ENCODE measurements at places on chromosomes 6 and 20.

- DNase-seq: no peak
These were observed 205.8 kb upstream of the SSTR4 start for GRCh38 chr20:22829356-22829755.

DNA sequence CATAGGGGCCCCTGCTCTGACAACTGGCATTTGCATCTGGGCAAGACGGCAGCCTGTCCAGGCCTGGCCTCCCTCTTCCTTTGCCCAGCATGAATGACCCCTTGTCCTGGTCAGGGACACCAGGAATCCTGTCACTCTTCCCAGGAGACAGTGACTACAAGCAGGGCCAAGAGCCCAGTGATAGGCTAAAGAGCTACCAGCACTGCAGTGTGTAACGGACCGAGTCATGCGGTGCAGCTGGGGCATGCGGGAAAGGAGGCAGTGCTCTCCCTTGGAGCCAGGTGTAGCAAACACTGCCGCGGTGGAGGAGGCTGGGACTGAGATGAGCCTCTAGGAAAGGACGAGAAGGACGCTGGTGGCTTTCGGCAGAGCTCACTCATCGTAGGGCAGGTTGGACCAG is 38.7 kb upstream of the DSP start:
- DNase-seq: no peak

DNA sequence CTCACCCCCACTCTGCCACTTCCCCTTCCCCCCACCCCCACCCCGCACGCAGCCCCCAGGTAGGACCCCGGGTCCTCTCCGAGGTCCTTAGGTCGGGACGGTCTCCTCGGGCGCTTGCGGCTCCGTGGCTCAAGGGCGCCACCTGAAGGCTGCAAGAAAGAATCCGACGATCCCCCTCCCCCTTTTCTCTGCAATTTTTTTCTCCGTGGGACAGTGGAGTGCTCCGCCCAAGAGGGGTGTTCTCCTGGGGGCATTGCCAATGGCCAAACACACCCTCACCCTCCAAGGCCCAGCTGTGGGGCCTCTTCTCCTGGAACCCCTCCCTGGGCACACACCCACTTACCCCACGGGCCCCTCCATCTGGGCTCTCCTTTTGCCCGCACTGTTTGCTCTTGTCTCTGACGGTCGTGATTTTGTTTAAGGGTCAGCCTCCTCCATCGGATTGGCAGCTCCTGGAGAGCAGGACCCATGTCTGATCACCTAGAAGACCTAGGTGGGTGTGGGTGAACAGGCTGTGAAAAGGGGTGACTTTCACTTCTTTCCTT is 1.1 kb upstream of the TMEM74B start:
- DNase-seq: no peak

DNA sequence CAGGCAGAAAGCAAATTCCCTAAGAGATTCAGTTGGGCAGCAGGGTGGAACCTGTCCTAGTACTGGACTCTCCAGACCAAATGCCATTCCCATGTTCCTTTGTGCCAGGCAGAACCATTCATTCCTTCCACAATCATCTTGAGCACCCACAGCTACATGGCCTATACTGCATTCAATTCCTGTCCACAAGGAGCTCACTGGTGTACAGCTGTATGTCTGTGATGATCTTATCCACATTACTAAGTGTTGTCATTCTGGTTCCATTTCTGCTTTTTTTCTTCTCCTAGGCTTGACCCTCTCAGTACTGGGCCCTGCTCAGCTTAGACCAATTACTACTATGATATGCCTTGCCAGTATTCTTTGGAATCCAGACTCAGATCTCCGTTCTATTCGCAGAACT is 27.5 kb downstream of the MAN1A1 start:
- DNase-seq: no peak

- DNase-seq: no peak
These were observed 30.7 kb upstream of the ANGPT4 start for GRCh38 chr20:946826-947225.

DNA sequence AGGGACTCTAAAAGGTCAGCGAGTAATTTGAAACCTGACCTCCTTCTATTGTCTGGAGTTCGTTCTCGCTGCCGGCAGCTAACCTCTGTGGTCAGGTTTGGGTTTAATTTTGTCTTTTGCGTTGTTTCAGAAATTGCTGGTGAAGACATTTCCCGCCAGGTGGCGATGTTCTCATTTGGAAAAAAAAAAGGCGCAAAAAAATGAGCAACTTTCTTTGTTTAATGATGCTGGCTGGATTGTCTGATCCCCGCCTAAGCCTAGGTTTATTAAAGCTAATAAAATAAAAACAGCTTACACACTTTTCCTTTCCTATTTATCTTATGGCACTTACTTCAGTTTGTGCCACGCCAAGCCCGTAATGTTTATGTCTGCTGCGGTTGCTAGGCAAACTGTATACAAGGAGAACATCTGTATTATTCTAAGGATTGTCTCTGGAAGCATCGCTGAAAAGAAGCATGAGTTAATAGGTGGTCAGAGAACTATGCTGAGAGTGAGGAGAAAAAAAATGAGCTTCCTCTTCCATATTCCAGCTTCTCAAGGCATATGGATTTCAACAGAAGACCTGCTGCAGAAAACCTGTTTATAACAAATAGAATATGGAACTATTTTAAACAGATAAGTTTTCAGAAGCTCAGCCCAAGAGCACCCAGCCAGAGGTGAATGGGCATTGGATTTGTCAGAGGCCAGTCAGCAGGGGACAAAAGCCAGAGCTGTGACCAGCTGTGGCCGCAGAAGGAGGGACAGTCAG is 205.7 kb downstream of the DOK5 start:
- no peak for DNase-seq

GRCh38 chr6:112029045-112029822 is 24.7 kb upstream of the CCN6 start:
- peak; percentile 89 for DNase-seq

DNA sequence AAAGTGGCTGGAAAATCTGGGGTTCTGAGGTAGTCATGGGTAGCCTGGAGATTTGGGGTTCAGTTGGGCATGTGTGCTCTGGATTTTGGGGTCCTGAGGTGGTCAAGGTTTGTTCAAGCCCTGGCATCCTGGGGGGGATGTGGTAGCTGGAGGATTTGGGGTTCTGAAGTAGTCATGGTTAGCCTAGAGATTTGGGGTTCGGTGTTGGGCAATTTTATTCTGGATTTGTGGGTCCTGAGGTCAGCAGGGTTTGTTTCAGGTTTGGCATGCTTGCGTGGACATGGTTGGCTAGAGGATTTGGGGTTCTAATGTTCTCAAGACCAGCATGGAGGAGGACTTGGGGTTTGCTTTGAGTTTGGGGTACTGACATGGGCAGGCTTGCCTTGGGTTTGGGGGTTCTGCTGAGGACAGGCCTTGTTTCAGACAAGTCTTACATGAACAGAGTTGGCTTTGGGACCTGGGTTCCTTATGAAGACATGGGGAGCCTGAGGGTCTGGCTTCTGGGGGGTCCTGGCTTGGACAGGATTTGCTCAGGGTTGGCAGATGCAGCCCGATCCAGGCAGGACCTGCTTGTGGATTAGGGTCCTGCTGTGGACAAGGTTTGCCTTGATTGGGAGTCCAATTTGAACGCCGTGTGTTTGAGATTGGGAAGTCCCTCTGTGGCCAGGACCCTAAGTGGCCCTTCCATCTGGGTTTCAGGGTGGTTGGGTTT is 906 bp downstream of the ANKRD60 start:
- DNase-seq: no peak

- no peak for DNase-seq
These were observed 57.0 kb upstream of the AIG1 start for GRCh38 chr6:143003676-143004075.

DNA sequence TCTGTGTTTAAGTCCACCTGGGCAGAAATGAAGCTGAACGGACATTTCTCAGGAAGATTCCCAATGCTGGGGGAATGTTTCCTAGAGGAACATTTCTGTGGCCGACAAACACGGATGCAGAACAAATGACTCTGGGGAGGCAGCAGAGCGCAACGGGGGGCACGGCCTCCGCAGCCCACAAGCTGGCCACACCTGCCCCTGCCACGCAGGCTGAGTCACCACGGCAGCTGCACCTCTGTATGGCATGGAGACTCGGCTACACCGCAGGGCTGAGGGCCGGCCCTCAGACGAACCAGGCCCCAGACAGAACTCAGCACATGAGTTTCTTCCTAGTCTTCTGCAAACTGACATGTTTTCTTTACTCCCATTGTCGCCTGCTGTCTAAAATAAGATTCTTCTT is 10.0 kb upstream of the PRR18 start:
- DNase-seq: no peak

- DNase-seq: no peak
These were observed 51.9 kb upstream of the IYD start for GRCh38 chr6:150316936-150317335.

DNA sequence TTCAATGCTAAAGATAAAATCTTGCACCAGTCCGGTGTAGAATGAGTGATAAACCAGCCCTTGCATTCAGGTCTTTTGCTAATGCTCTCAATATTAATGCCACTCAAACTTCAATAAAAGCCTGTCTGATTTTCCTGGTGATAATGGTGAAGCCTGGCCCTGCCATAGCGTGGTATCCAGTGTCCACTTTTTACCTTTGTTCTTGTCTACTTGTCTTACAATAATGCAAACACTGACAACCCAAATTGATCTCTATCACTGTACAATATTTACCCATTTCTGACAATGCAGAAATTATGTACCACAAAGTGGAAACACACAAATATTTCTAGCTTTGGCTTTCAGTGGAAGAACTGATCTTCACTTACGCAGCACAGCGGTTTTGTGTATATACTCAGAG is 189.1 kb downstream of the ZDHHC14 start:
- no peak for DNase-seq

- no peak for DNase-seq
These were observed 19.1 kb upstream of the ZC3H12D start for GRCh38 chr6:149503872-149504271.

- no peak for DNase-seq
These were observed 146.2 kb downstream of the GRIK2 start for GRCh38 chr6:101539510-101540245.

DNA sequence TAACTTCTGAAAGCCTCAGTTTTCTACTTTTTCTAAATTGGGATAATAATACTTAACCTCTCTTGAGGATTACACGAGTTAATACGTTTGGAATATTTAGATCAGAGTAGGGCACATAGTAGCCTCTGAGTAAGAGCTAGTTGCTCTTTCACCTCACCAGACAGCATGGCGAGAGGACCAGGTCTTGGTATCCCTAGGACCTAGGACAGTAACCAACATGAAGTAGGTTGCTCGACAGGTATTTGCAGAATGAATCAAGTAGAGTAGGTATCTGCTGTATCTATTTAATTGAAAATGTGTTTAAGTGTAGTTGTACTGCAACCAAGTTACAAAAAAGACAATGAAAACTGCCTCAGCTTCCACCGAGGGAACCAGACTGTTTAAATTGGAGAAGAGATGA is 1.4 kb downstream of the CDC5L start:
- no peak for DNase-seq

DNA sequence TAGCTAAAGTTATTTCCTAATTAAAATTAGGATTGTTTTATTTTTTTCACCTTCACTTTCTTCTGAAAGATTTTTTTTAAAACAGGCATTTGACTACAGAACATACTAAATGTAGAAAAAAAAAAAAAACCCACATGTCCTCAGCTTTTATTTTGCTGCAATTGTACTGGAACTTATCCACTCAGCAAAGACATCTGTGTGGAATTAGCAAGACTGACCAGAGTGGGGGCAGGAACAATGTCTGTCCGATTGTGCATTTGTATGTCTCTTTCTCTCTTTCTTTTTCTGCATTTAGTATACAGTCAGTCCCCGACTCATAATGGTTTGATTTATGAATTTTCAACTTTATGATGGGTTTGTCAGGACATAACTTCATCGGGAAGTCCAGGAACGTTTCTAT is 77.3 kb downstream of the CHD6 start:
- no peak for DNase-seq

Measured in lower leg skin (tissue), 4 donors.